Activated CD4-positive, alpha-beta T cell treated with anti-CD3 and anti-CD28 coated beads for 48 hours (primary cell): ENCODE measurements at places on chromosomes 1 and 21.

DNA sequence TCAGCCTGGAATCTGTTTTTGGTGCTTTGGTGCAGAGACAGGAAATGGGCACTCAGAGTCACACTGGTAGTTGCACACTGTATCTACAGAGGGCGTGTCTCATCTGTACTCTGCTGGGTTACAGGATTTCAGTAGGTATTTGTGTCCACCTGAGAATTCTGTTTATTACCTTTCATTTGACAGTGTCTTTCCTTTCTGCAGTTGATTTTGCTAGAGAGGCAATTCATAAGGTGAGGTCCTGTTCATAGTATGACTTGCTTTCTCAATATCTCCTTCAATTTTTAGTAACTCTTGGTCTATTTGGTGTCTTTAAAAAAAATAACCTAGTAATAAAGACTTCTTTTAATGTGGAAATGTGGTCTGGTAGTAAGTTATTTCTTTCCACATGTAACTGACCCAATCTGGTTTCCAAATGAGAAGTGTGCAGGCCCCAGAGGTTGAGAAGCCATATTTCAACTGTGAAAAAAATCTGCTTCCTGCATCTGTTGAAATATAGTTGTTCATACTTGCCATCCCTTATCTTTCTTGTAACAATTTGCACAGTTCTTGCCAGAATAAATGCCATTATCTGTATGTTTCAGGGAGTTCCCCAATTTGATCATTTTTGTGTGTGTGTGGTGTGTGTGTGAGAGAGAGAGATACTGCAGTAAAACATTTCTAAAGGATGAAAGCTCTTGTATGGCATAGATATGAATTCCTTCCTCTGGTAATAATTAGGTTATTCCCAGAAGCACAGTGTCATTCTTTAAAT, 78.4 kb upstream of the DNAJC6 start:
- DNase-seq: no peak

DNA sequence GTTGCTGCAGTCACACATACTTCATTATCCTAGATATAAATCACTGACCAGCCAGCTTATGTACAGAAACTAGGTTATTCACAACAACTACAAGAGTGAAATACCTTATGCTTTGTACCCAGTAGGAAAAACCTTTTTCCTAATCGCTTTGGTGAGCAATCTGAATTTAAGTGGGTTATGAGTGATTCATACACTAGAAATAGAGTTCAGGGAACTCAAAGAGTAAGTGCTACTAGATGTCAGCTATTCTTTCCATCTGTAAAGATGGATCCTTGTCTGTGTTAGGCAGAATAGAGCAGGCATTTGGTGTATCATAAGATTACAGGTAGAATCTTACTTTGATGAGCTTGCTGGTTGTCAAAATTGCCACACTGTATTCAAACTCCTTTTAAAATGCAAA, 101.9 kb downstream of the ZNF644 start:
- no peak for DNase-seq

GRCh38 chr1:33902486-33903209, 38.8 kb downstream of the HMGB4 start:
- no peak for DNase-seq

DNA sequence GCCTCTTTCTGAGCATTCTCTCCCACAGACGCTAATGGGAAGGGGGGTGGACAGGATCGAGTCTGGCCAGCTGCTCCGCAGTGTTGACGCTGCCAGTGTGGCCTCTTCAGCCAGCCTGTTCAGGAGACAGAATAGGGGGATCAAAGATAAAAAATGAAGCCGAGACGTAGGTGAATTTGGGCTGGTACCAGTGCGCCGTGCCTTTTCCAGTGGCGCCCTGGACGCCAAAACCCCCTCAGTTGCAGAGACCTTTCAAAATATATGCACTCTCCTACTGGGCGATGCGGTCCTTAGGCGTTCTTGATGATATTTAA, 1.1 kb downstream of the TTC3 start:
- no peak for DNase-seq

DNA sequence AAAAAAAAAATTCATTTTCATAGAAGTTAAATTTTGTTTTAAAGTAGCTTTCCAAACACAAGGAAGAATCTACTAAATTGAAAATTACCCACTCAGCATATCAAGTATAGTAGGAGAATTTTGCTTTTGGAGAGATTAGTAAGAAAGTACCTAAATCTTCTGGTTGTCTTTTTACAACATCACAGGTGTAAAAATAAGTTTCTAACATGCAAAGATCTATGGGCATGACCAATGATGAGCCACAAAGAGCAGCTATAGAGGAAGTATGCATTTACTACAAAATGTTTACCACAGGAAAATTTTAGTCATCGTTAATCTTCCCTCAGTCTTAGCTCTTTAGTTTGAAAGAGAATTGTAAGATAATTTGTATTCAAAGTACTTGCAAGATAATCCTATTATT, 28.1 kb downstream of the ANGPTL3 start:
- no peak for DNase-seq

DNA sequence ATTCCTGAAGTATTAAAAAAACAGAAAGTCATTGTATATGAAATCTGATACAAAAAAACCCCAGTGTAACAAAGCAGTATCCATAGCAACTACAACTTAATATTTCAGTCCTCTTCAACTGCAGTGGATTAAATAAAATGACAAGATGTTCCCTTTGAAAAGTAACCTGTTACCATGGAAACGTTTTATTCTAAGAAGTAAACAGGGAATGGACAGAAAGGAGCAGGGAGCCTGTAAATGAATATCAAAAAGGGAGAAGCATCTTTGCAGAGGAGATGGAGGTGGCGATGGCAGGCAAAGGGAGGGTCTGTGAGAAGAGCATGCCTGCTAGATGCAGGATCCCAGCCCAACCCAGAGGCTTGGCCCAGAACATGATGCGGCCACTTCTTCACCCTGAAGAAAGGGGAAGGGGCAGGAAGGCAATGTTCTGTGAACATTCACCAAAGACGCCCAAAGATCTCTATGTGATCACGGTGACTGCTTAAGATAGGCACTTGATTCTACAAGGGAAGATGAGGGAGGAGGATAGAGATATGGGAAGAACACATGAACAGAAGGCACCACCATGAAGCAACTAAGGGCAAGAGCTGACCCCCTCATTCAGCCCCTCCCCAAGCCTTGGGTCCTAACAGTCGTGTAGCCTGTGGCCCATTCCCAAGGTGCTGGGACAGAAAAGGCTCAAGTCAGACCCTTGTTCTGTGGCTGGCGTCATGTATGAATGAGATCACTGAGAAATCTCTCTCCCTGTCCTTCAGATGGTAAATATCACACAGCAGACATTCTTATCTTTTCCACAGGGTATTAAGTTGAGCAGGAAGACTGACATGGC, 200.0 kb downstream of the SLC45A1 start:
- no peak for DNase-seq

DNA sequence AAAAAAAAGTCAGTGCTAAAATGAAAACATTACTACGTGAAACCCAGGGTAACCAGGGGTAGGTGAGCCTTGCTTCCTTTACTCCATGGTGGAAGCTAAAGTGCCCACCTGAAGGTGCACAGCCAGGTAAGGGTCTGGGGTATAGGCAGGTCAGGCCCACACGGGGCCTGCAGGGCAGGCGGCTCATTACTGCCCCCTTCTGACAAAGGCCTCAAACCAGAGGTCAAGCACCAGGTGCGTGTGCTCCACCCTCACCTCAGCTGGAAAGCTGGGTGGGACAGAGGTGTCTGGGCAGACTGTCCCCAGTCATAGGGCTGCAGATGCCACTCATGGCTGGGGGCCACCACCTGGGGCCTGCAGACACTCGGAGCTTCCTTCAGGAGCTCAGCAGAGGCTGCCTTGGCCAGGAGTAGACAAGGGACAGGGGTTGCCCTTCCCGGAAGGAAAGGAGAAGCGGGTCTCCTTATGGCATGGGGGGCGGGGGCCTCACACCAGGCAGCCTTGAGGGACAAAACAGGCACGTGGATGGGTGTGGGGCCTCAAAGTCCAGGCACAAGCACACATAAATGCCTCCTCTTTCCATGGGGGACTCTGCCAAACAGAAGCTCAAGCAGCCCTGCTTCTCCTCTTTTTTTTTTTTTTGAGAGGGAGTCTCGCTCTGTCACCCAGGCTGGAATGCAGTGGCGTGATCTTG, 36.2 kb downstream of the ACOT7 start:
- no peak for DNase-seq

GRCh38 chr1:245969283-245969682, 537.8 kb downstream of the SMYD3 start:
- DNase-seq: no peak

GRCh38 chr1:111503585-111504060, at the start of the genes ADORA3 and TMIGD3:
TSS of gene ADORA3 (minus strand) at chr1:111503633. CDS start at chr1:111503354, 279 bp downstream.
TSS of gene TMIGD3 (minus strand) at chr1:111503633. CDS start at chr1:111503354, 279 bp downstream.
- DNase-seq: no peak
